ENCODE measurements at places on chromosomes 1 and 21. TPM values are rescaled to one million over a fixed set of nuclear protein-coding genes. Genes with fewer than 3 reads are reported as not detected.

DNA sequence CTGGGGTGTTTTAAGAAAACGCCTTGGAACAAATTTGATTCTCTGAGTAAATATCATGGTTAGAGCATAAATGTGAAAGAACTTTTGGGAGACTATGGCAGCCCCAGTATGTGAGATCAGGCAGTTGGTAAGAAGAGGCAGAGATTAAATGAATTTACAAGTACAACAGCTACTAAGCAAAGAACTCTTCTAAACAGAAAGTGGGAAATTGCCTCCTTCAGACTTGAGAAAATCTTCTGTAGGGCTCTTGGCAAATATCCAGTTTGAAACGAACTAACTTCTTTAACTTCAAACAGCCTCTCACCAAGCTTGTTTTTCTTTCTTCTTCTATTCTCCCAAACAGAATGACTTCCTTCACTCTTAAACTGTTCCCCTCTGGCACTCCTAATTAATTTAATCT lies 337.7 kb downstream of the SIPA1L2 start:
- no peak for DNase-seq

DEGS1 gene
- 92.9 TPM for total RNA-seq

DNA sequence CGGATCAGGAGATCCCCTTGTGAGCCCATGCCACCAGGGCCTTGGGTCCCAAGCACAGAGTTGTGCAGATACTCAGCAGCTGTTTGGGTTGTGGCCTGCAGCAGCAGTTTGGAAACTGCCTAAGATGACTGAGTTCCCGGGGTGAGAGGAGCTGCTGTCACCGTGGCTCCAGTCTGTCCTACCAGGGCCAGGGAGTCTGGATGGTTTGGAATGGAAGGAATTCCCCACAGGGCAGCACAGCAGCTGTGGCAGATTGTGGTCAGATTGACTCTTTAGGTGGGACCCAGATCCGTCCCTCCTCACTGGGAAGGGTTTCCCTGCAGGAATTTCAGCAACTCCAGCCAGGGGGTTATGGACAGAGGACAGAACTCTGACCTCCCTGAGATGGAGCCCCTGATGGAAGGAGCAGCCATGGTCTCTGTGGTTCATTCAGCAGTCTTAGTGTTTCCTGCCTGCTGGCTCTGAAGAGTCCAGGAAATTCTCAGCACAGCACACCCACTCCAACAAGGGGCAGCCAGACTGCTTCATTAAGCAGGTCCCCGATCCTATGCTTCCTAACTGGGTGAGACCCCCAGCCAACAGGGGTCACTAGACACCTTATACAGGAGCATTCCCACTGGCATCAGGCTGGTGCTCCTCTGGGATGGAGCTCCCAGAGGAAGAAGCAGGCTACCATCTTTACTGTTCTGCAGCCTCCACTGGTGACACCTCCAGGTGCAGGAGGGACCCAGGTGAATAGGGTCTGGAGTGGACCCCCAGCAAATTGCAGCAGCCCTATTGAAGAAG lies 51.5 kb upstream of the TNFSF4 start:
- DNase-seq = peak; percentile 96

- no peak for DNase-seq
Observed at GRCh38 chr1:220966881-220967611, 87.8 kb downstream of the HLX start.

GRCh38 chr1:42933610-42934491 lies 24.8 kb downstream of the SLC2A1 start:
- no peak for DNase-seq

- DNase-seq = no peak
Observed at GRCh38 chr1:63590166-63590560, 3.0 kb upstream of the PGM1 start.

GJA8 gene
- total RNA-seq = not detected

CHRM3 gene
- total RNA-seq = 1.8 TPM

FAM72B gene
- total RNA-seq = 0.26 TPM

Data from myocyte (in vitro differentiated cells).